ENCODE measurements at places on chromosomes 1 and 21.

- no peak for DNase-seq
Measured at GRCh38 chr21:42666925-42667324, 13.5 kb downstream of the PDE9A start.

- no peak for DNase-seq
Measured at GRCh38 chr1:2523191-2523890, 3.1 kb downstream of the PANK4 start.

DNA sequence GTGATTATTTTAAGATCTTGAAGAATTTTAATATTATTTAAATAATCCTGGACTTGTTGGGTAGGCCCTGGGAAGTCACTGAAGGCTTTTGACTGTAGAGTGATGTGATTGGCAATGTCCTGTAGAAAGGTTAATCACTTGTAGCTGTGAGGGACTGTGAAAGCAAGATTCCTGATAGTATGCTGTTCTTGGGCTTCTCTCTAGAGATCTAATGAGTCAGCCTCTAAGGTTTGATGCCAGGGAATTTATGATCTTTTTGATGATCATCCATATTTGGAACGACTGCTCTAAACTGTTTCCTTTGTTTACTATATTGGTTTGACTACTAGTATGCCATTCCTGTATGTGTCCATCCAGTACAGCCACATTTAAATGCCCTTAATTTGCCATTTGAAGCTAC is 56.5 kb downstream of the CAMSAP2 start:
- no peak for DNase-seq

DNA sequence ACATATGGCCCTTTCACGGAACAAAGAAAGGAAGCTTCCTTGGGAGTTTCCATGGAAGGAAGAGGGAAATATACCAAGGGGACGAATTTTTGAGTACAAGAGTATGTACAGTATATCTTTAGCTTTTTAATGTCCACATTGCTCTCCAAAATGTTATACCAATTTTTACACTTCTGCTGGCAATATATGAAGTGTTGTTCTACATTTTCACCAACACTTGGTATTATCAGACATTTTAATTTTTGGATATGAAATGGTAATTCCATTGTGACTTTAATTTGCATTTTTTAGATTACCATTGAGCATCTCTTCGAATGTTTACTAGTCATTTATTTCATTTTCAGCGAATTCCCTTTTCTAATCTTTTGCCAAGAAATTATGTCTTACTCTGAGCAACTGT is 5.5 kb upstream of the VPS45 start:
- no peak for DNase-seq

- DNase-seq: no peak
Measured at GRCh38 chr1:247281001-247281574, 25.2 kb downstream of the VN1R5 start.

DNA sequence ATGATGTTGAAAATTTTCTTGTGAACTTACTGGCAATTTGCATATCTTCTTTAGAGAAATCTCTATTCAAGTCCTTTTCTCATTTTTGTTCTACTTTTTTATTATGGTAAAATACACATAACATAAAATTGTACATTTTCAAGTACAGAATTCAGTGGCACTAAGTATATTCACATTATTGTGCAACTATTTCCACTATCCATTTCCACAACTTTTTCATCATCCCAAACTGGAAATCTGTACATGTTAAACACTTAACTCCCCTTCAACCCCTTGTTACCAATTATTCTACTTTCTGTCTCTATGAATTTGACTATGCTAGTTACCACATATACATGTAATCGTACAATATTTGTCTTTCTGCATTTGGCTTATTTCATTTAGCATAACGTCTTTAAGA is 19.4 kb downstream of the EPS15 start:
- DNase-seq: no peak

- DNase-seq: no peak
Measured at GRCh38 chr1:168380945-168381344, 100.3 kb downstream of the TBX19 start.

DNA sequence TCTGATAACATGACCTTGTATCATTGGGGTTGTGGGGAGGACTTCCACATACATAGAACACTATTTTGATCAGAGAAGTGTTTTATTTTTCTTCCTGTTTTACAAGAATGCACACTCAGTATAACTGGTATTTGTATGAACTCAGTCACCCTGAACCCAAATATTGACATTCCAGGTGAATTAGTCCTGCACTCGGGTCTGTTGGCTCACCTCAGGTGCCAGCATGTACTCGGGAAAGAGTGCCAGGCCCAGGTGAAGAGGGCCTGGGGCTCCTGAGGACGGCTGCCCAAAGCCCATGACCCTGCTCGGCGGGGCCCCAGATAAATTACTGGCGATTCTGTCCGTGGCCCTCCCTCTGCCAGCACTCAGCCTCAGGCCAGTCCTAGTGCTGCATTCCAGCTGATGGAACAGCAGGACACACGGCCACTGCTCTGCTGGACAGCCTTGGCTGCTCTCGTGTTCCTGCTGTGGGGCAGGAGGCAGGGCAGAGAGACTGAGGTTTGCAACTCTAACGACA is 75.4 kb upstream of the TMPRSS2 start:
- DNase-seq: no peak

- DNase-seq: no peak
Measured at GRCh38 chr1:166090244-166090643, 76.6 kb downstream of the FAM78B start.

DNA sequence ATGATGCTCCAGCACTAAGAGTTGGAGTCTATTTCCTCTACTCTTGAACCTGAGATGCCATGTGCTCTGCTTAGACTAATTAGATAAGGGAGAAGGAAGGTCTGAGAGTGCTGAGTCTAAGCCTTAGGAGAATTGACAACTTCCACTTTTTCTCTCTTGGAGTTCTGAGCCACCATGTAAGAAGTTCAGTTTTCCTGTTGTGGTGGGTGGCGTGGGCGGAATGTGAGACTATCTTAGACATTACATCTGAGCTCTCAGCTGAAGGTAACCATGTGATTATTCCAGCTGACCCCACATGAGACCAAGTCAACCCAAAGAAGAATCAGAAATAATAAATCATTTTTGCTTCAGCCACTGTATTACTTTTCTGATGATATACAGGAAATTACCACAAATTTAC is 404.5 kb upstream of the LRRC7 start:
- DNase-seq: no peak

GRCh38 chr1:169586395-169587255 is at the start of gene F5:
F5 (minus strand) TSS chr1:169586481; CDS start chr1:169586386, 95 bp downstream.
- peak; percentile 36 for DNase-seq

DNA sequence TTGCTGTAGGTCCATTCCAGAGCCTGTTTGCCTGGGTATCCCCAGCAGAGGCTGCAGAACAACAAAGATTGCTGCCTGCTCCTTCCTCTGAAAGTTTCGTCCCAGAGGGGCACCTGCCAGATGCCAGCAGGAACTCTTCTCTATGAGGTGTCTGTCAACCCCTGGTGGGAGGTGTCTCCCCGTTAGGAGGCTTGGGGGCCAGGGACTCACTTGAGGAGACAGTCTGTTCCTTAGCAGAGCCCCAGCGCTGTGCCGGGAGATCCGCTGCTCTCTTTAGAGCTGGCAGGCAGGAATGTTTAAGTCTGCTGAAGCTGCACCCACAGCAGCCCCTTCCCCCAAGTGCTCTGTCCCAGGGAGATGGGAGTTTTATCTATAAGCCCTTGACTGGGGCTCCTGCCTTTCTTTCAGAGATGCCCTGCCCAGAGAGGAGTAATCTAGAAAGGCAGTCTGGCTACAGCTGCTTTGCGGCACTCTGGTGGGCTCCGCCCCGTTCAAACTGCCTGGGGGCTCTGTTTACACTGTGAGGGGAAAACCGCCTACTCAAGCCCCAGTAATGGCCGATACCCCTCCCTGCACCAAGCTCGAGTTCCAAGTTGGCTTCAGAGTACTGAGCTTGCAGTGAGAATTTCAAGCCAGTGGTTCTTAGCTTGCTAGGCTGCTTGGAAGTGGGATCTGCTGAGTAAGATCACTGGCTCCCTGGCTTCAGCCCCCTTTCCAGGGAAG is 8.7 kb upstream of the SLC25A24 start:
- DNase-seq: no peak

- no peak for DNase-seq
Measured at GRCh38 chr1:234216116-234216703, 157.0 kb upstream of the COA6 start.

GRCh38 chr1:38141483-38141882 is 94.9 kb upstream of the POU3F1 start:
- no peak for DNase-seq

DNA sequence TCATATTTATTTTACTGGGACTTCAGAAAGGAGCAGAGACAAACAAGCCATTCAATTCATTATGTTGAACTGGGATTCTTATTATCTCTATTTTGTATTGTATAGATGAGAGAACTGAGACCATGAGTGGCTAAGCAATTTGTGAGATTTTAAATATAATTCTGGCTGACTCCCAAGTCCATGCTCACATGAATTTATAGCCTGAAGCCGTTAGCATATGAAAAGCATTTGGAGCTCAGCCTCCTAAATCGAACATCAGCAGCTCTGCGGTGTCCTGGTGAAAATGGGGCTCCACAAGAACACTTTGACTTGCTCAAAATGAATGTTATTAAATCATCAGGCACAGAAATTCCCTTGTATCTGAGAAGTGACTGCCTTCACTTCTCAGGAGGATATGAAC is 96.8 kb upstream of the DPT start:
- DNase-seq: no peak

GRCh38 chr21:44583800-44584147 is 3.4 kb upstream of the KRTAP10-5 start:
- DNase-seq: no peak

GRCh38 chr1:91712393-91712792 is 173.6 kb downstream of the TGFBR3 start:
- DNase-seq: no peak

DNA sequence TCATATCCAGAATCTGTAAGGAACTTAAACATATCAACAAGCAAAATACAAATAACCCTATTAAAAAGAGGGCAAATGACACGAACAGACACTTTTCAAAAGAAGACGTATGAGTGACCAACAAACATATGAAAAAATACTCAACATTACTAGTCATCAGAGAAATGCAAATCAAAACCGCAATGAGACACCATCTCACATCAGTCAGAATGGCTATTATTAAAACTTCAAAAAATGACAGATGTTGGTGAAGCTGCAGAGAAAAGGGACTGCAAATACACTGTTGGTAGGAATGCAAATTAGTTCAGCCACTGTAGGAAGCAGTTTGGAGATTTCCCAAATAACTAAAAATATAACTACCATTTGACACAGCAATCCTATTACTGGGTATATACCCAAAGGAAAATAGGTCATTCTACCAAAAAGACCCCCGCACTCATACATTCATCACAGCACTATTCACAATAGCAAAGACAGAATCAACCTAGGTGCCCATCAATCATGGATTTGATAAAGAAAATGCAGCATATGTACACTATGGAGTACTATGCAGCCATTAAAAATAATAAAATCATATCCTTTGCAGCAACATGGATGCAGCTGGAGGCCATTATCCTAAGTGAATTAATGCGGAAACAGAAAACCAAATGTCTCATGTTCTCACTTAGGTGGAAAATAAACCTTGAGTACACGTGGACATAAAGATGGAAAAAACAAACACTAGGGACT is 230.1 kb upstream of the RAB4A start:
- no peak for DNase-seq

DNA sequence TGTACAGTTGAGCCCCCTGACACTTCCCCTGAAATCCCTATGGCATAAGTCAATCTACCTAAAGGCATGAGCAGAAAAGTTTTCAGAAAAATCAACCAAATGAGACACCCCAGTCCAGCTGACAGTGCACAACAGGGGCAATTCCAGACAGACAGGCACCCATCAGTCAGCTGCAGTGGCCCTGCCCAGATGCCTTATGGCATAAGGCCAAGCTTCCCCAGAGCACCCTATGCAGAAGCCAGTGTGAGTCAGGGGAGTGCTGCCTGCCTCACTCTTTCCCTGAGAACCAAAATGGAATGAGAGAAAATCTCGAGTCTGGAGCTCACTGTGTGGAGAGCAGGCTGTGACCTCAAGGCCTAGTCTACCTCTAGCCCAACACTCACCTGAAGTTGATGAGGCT is 38.1 kb downstream of the MRAP start:
- DNase-seq: no peak

DNA sequence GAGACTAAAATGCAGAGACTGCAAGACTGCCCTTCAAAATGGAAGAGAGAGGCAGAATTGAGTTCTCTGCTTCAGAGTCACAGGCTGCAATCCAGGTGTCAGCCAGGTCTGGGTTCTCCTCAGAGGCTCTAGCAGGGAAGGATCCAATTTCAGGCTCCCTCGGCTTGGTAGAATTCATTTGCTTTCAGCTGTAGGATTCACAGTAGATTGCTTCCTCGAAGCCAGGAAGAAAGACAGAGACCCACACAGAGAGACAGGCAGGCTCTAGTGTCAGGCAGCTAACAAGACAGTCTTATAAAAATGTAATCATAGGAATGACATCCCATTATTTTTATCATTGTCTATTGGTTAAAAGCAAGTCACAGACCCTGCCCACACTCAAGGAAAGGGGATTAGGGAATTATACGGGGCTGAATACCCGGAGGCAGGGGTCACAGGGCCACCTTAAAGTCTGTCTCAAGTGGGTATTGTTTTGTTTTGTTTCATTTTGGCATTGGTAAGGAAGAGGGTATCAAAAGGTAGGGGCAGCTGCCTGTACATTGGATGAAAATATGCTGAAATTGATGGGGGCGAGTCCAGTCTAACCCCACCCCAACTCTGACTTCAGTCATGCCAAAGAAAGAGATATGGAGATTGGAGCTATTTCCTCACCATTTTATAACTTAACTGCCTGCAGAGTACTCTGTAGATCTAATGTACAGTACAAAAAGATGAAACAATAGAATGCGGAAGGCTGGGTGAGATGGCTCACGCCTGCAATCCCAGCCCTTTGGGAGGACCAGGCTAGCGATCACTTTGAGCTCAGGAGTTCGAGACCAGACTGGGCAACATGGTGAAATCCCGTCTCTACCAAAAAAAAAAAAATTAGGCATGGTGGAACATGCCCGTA is 9.5 kb upstream of the TBCE start:
- DNase-seq: no peak

DNA sequence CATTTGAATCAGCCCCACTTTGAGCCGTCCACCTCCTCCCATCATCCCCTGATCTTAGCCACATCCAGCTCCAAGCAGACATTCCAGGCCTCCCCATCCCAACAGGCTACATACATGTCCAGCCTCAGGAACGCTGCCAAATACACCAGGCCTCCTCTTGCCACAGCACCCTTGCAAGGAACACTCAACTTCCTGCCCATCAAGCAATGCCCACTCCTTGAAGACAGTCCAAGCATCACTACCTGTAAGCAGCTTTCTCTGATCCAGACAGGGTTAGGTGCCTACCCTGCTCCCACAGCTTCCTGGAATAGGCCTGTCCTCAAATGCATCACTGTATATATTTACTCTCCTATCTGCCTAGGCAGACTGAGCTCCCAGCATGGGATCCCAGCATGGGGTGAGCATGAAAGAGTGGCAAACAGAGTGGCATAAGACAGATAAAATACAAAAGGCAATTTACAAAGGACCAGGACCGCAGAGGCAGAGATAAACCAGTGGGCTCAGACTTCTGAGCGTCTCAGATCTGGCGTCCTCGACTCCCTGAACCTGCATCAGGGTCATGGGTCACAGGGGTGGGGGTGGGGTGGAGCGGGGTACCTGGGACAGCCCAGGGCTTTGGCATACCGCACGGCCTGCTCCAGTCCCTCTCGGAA is 816 bp downstream of the HYI start:
- no peak for DNase-seq

All from activated gamma-delta T cell treated with anti-CD3 and anti-CD28 coated beads, Interleukin-2, amount 50 U/mL, for 16 hours (primary cell).